Esophagus squamous epithelium (tissue), 5 donors: ENCODE measurements at places on chromosomes 13 and 19.

DNA sequence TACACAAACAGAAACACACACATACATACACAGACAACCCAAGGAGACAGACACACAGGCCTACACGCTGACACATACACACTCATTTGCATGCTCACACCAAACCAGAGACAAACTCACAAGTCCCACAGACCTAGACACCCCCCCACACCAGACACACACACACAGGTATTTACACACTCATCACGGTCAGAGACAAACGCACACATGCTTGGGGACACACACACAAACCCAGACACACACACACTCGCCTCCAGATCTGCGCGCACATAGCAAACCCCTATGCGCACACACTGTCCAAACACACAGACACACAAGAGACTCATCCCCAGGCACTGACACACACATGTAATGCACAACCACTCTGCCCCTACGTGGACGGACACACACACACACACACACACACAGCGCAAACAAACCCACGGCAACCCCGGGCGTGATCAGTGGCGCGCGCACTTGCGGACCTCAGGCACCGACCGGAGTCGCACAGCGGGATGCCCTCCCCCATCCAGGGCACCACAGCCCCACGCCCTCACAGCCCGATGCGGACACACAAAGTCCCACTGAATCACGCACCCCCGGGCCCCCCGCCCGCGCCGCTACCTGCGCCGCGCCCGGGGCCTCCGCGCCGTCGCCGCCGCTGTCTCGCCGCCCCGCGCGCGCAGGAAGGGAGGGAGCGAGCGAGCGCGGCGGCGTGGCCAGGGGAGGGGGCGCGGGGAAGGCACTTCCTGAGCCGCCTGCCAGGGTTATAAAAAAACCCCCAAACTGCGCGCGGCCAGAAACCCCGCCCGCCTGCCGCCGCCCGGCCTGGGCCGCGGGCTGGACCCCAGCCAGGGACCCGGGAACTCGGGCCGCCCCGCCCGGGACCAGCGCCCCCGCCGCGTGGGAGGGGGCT lies at the start of gene ADAMTS10:
TSS of gene ADAMTS10 (minus strand) at position 675 of the 895 bp plus-strand sequence. CDS start 5,005 bp downstream, outside the sequence.
- DNase-seq = no peak

GRCh38 chr19:46040952-46041500 lies at the start of gene IGFL4:
Gene IGFL4, minus strand, starts transcription at chr19:46041002. Its CDS starts 40 bp downstream, at chr19:46040962.
- no peak for DNase-seq

DNA sequence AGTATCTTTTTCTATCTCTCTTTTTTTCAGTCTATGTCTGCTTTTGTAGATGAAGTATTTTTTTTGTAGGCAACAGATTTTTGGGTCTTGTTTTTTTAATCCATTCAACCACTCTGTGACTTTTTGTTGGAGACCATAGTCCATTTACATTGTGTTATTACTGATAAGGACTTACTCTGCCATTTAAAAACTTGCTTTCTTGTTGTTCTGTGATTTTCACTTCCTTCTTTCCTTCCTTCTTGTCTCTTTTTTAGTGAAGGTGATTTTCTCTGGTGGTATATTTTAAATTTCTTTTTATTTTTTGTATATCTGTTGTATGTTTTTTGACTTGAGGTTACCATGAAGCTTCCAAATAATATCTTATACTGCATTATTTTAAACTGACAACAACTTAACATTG lies 79.5 kb downstream of the COG6 start:
- no peak for DNase-seq

GRCh38 chr13:39874331-39875053 lies 219.0 kb downstream of the COG6 start:
- DNase-seq = no peak

GRCh38 chr19:47433121-47433520 lies 13.8 kb upstream of the MEIS3 start:
- no peak for DNase-seq

- no peak for DNase-seq
These were observed 43.4 kb downstream of the EFNB2 start for GRCh38 chr13:106491928-106492587.

- no peak for DNase-seq
These were observed 6.9 kb downstream of the IRF3 start for GRCh38 chr19:49658566-49659442.

DNA sequence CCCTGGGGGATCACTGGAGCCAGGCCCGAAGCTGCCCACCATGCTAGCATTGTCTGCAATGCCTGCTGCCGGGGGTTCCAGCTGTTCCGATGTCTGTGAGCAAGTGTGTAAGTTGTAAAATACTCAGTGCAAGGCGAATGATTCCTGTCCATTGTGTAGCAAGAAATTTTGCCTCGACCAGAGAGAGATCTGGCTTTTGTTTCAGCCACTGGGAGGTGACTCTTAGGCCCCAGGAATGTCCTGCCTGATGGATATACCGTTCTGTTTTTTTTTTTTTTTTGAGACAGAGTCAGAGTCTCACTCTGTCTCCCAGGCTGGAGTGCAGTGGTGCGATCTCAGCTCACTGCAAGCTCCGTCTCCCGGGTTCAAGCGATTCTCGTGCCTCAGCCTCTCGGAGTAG lies 7.3 kb upstream of the GADD45B start:
- no peak for DNase-seq

DNA sequence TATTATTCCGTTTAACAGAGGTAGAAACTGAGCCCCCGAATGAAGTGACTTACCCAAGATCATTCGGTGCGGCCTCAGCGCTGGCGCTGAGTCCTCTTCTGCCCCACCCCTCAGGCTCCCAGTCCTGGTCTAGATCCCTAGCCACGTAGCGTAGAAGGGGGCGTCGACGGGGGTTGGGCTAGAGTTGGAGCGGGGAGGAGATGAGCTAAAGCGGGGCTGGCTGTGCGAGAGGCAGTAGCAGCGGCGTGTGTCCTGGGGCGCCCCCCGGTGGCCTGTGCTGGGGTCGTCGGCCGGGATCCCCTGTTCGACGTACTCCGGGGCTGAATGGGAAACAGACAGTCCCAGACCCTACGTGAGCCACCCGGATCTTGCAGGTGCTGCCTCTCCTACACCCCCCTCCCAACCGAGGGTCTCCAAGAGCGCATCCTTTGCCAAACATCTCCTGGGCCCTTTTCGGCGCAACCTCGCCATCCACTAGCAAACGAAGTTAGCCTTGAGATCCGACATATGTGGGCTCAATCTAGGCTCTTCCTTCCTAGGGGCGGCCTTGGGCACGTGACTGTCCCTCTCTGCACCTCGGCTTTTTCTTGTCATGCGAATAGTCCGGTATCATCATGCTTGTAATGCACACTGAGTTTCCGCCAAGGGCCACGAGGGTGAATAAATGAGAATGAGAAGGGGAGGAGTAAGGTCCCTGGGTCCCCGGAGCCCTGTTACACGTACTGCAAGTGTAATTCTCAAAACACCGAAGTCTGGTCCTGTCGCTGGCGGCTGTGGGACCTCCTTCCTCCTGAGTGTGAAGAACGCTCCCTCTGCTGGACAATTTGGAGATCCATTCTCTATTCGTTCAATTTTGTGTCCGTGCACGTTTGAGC lies 47.7 kb downstream of the CYP4F22 start:
- peak; percentile 54 for DNase-seq

DNA sequence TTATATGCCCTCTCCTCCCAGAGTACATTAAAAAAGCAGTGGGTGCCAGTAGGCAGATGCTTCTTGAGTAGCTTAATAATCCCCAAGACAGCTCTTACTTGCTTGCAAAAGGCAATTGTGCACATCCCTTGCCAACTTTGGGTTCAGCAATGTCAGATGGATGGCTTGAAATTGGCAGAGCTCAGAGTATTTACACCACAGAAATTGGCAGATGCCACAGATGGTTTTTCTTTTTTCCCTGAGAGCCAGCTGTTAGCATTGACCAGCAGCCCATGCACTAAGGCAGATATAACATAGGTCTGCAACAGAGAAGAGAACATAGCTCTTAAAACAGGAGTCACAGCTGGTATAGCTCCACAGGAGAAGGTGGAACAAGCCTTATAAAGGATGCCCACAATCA lies 18.4 kb upstream of the RNASEH2B start:
- no peak for DNase-seq

GRCh38 chr13:108227651-108228272 lies 9.6 kb downstream of the ABHD13 start:
- no peak for DNase-seq

DNA sequence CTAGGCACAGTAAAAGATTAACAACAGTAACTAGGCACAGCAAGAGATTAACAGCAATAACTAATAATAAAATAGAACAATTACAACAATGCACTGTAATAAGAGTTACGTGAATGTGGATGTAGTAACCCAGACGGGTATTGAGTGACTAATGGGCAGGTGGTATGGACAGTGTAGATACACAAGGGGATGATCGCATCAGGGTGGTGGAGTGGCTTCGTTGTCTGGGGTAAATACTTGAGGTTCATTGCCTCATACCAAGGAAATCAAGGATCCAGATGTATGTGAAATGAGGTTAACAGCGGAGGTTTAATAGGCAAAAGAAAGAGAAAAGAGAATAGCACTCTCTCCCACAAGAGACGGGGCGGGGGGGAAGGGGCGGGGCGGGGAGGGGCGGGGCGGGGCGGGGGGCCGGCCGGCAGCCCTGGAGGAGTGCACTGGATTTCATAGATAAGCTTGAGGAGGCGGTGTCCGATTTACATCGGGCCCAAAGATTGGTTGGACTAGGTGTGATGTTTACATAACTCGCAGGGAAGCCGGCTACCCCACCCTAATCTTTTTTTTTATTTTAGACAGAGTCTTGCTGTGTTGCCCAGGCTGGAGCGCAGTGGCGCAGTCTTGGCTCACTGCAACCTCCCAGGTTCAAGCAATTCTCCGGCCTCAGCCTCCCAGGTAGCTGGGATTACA lies 106.3 kb downstream of the KCTD15 start:
- no peak for DNase-seq

- DNase-seq = no peak
These were observed 384.5 kb upstream of the GPC6 start for GRCh38 chr13:92842145-92842544.

- no peak for DNase-seq
These were observed 263.4 kb downstream of the DNAJC15 start for GRCh38 chr13:43286751-43287150.

DNA sequence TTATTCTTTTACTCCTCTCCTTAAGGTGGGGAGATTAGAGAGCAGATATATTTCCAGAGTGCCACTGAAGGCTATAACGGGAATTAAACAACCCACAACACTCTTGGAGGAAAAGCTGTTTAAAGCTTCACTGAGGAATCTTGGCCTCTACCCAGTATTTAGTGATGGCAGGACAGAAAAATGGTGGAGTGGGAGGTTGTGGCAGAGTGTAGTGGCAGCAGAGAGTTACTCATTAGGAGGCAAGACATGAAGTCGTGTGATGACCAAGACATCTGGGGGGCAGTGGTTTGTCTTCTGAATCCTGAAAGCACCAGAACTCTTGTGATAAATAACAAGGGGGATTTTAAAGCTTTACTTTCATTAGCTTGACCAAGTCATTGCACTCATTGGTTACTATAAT lies 563.5 kb upstream of the SLITRK5 start:
- DNase-seq = no peak

- no peak for DNase-seq
These were observed 146.4 kb downstream of the KDM4B start for GRCh38 chr19:5115351-5115750.

- DNase-seq = no peak
These were observed 288.0 kb upstream of the TMTC4 start for GRCh38 chr13:100962585-100962984.

DNA sequence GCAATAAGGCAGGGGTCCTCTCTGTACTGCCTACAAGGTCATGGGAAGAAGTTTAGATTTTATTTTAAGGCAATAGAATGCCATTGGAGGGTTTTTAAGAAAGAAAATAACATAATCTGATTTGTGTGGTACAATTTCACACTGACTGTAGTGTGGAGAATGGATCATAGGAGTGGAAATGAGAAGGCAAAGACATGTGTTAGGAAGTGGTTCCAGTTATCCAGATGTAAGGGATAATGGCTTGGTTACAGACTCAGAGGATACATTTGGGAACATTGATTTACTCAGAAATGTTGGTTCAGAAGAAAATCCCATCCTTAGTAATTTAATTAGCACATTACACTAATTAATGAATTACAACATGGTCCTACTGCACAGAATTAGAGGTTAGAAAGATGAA lies 788.2 kb downstream of the SLITRK5 start:
- DNase-seq = no peak

DNA sequence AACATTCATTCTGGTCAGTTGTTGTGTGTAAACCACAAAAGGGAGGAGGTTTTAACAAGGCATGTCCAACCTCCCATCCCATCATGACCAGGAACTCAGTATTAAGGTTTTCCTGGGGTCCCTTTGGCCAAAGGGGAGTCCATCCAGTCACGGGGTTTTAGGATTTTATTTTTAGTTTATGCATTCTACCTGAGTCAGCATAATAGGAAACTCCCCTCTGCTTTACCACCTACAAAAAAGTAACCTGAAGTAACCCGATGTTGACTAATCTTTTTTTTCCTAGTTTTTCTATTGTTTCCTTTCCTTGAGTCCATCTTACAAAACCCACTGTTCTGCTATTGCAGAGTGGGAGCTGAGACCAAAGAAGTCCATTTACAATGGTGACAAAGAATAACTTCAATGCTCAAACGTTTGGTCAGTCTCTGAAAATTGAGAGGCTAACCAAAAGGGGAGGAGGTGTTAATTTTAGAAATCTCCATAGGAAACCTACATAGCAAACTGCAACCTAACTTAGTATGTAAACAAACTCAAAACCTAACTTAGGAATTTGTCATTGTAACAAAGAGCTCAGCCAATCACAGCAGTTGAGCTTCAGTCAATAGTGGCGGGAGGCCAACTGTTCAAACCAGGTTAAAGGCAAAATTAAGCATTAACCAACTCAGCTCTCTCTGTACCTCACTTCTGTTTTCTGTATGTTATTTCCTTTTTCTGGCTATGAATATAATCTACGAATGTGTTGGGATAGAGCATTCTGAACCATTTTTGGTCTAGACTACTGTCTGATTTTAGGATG lies 1954.1 kb downstream of the PCDH9 start:
- no peak for DNase-seq

DNA sequence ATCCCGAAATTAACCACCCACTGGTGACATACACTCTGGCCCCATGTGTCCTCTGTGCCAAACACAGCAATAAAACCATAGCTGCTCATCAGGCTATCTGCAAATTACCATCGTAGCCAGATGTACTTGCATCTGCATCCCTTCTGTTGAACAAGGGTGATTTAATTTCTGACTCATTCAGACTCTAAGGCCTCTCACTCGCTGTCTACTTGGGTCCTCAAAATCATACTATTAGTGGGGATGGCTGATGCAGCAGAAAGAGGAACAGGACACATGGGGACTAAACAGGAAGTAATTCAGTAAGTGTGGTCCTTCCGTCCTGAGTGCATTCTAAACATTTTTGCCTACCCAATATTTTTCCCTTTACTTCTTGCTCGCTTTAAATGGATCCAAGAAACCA lies 2275.0 kb upstream of the PCDH20 start:
- no peak for DNase-seq

- DNase-seq = no peak
These were observed 102.6 kb upstream of the SERP2 start for GRCh38 chr13:44271031-44271455.

GRCh38 chr19:28103921-28104320 lies 1109.0 kb downstream of the UQCRFS1 start:
- DNase-seq = no peak
